ENCODE measurements at places on chromosomes 16 and 17. TPM values are rescaled to one million over a fixed set of nuclear protein-coding genes. Genes with fewer than 3 reads are reported as not detected.

GRCh38 chr17:47763913-47764582, 31.0 kb downstream of the TBX21 start:
- DNase-seq = no peak

- no peak for DNase-seq
Observed at GRCh38 chr17:45906927-45907622, 12.7 kb downstream of the MAPT start.

The NLRC5 gene
- polyA plus RNA-seq = 80.0 TPM

The ZP2 gene
- not detected for polyA plus RNA-seq

The LHX1 gene
- polyA plus RNA-seq = not detected

GRCh38 chr16:12747261-12747660, 56.4 kb downstream of the CPPED1 start:
- no peak for DNase-seq

- DNase-seq = no peak
Observed at GRCh38 chr16:86739808-86740207, 161.5 kb downstream of the FOXL1 start.

- DNase-seq = no peak
Observed at GRCh38 chr17:55601874-55602364, 90.7 kb upstream of the SMIM36 start.

DNA sequence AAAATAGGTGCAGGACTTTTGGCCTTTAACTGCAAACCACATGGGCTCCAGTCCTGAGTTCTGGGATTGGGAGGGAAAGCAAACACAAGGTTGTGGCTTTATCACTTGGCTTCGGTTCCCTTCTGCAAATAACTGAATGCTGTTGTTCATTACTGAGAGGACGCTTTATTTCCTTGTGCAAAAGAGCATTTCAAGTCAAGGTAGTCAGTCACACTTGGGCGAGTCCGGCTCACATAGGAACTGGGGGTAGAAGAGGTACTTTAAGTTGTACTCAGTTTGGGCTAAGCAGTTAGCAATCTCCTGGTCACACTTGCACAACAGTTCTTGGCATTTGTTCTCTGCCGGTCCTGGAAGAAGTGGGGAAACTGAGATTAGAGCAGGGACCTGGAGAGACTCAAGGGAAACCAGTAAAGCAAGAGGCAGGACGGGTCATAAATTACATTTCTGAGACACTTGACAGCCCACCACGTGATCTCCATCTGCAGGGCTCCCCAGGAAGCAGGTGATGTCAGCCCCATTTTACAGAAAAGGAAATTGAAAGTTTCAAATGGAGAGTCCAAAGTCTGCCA, 21.6 kb downstream of the PLA2G10 start:
- DNase-seq = no peak
